ENCODE measurements at places on chromosomes 12 and 14. TPM values are rescaled to one million over a fixed set of nuclear protein-coding genes. Genes with fewer than 3 reads are reported as not detected.
A peak's percentile ranks its signal among the peaks of the same experiment; 100 is the strongest.

GRCh38 chr12:112013601-112014402, 576 bp downstream of the ERP29 start:
- peak; percentile 83 for DNase-seq
- peak overlapping the region; percentile 95 for H3K27ac ChIP-seq
- H3K4me1 ChIP-seq: peaks cover 57% of the 10 kb centered on the region
- peak overlapping the region; percentile 92 for H3K4me3 ChIP-seq

DNA sequence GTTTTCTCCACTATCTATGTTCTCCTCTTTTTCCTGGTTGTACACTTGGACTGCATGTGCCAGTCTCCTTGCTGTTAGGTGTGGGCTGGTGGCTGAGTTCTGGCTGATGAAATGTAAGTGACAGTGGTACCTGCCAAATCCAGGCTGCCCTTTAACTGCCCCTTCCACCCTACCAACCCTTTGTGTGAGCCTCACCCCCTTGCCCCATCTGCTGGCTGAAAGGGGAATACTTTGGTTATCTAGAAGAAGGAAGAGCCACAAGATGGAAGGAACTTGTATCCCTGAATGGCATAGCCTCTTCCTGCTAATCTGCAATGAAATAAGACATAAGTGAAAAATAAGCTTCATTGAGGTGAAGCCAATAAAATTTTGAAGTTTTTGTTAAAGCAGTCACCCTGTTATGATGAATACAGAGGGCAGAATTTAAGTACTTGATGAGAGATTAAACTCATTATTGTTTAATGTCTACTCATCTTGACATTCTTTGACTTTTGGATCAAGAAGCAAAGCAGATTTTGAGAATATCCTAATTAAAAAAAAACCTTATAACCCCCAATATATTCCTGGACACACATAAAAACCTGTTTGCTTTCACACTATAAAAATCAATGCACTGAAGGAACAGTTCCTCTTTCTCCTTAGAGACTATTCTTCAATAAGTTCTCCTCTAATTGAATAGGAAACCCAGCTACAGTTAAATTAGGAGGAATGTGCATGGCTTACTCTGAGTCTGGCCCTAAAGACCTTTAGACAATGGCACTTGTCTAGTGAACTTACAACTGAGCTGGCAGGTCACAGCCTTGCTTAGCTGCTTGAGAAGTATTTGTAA, 262.6 kb upstream of the BTG1 start:
- H3K4me3 ChIP-seq: no peak overlapping the region
- peak; percentile 74 for DNase-seq
- peaks cover 7% of the 10 kb centered on the region for H3K36me3 ChIP-seq
- H3K27me3 ChIP-seq: no peaks in the 10 kb centered on the region
- H3K4me1 ChIP-seq: peaks cover 46% of the 10 kb centered on the region

- H3K36me3 ChIP-seq: no peaks in the 10 kb centered on the region
- H3K27ac ChIP-seq: no peak overlapping the region
- DNase-seq: no peak
- H3K27me3 ChIP-seq: peaks cover 23% of the 10 kb centered on the region
- no peaks in the 10 kb centered on the region for H3K4me1 ChIP-seq
Observed at GRCh38 chr12:120993496-120993895, 15.2 kb downstream of the HNF1A start.

GRCh38 chr14:99393059-99393655, 87.5 kb downstream of the SETD3 start:
- DNase-seq: peak; percentile 45
- no peak overlapping the region for H3K4me3 ChIP-seq
- H3K27ac ChIP-seq: no peak overlapping the region
- H3K4me1 ChIP-seq: peaks cover 11% of the 10 kb centered on the region
- H3K36me3 ChIP-seq: peaks cover 12% of the 10 kb centered on the region

DNA sequence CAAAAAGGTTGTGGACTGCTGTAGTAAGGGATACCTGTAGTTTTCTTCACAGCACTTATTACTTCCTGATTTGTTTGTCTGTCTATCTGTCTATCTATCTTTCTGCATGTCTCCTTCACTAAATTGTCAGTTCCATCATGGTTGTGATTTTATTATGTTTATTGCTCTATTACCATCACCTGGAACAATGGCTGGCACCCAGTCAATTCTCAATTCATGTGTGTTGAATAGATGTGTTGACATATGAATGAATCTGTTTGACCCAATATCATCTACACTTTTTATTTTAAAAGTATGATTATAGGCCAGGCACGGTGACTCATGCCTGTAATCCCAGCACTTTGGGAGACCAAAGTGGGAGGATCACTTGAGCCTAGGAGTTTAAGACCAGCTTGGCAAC, 224.4 kb downstream of the NUBPL start:
- DNase-seq: no peak
- no peaks in the 10 kb centered on the region for H3K27me3 ChIP-seq
- H3K27ac ChIP-seq: no peak overlapping the region
- H3K4me3 ChIP-seq: no peak overlapping the region
- no peaks in the 10 kb centered on the region for H3K36me3 ChIP-seq

GRCh38 chr12:107368586-107368985, 275.2 kb upstream of the CRY1 start:
- H3K36me3 ChIP-seq: peaks cover 9% of the 10 kb centered on the region
- H3K27me3 ChIP-seq: no peaks in the 10 kb centered on the region
- peak overlapping the region; percentile 91 for H3K27ac ChIP-seq
- H3K4me3 ChIP-seq: peak overlapping the region; percentile 68
- H3K4me1 ChIP-seq: peaks cover 83% of the 10 kb centered on the region
- peak; percentile 51 for DNase-seq

GRCh38 chr14:102241147-102241546, 63.8 kb downstream of the MOK start:
- H3K27me3 ChIP-seq: no peaks in the 10 kb centered on the region
- no peaks in the 10 kb centered on the region for H3K4me1 ChIP-seq
- DNase-seq: no peak
- H3K27ac ChIP-seq: no peak overlapping the region
- H3K36me3 ChIP-seq: no peaks in the 10 kb centered on the region
- no peak overlapping the region for H3K4me3 ChIP-seq

- H3K27me3 ChIP-seq: no peaks in the 10 kb centered on the region
- peaks cover 13% of the 10 kb centered on the region for H3K4me1 ChIP-seq
- H3K27ac ChIP-seq: no peak overlapping the region
- H3K36me3 ChIP-seq: peaks cover 16% of the 10 kb centered on the region
- no peak for DNase-seq
- no peak overlapping the region for H3K4me3 ChIP-seq
Observed at GRCh38 chr14:71498212-71498611, 434.0 kb upstream of the RGS6 start.

- no peak overlapping the region for H3K27ac ChIP-seq
- H3K27me3 ChIP-seq: peaks cover 6% of the 10 kb centered on the region
- H3K4me1 ChIP-seq: no peaks in the 10 kb centered on the region
- no peak for DNase-seq
Observed at GRCh38 chr12:111384596-111384995, 15.7 kb upstream of the PHETA1 start.

- H3K4me3 ChIP-seq: peak within 1 kb of the TSS; percentile 81
- peaks cover 7% of the 10 kb centered on the region for H3K36me3 ChIP-seq
- peaks cover 41% of the 10 kb centered on the region for H3K4me1 ChIP-seq
- peak; percentile 67 for DNase-seq
- no peaks in the 10 kb centered on the region for H3K27me3 ChIP-seq
- H3K27ac ChIP-seq: peak within 1 kb of the TSS; percentile 86
Observed at GRCh38 chr14:93115821-93116675, at the start of gene ITPK1. TSS of gene ITPK1 (minus strand) at chr14:93115925. CDS start at chr14:93115163, 762 bp downstream.

GRCh38 chr14:56172571-56172971, 54.4 kb downstream of the PELI2 start:
- H3K27me3 ChIP-seq: no peaks in the 10 kb centered on the region
- H3K36me3 ChIP-seq: peaks cover 11% of the 10 kb centered on the region
- peak overlapping the region; percentile 20 for H3K4me3 ChIP-seq
- peak overlapping the region; percentile 80 for H3K27ac ChIP-seq

- H3K36me3 ChIP-seq: no peaks in the 10 kb centered on the region
- H3K27me3 ChIP-seq: peaks cover 4% of the 10 kb centered on the region
- no peaks in the 10 kb centered on the region for H3K4me1 ChIP-seq
Observed at GRCh38 chr12:131074221-131075083, 120.7 kb downstream of the ADGRD1 start.

GRCh38 chr14:54312166-54312801, 84.5 kb upstream of the CDKN3 start:
- H3K27ac ChIP-seq: no peak overlapping the region
- H3K4me3 ChIP-seq: no peak overlapping the region

DNA sequence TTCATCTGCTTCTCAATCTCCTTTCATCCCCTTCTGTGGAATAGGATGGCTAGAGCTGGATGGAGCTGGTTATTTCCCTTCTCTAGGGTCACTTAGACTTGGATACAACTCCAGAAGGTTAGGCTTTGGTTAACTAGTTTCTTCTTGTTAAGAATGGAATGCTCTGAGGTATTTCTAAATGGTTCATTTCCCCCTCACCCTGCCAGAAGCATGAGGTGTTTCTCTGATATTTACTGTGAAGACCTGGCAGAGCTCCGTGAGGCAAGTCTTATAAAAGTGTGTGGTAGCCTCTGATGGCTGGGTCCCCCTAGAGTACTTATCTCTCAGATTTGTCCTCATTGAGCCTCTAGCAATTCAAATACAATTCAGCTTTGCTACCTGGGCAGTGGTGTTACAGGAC, 207.9 kb downstream of the SLC16A7 start:
- no peaks in the 10 kb centered on the region for H3K4me1 ChIP-seq
- H3K36me3 ChIP-seq: no peaks in the 10 kb centered on the region
- H3K27me3 ChIP-seq: no peaks in the 10 kb centered on the region
- no peak for DNase-seq
- H3K27ac ChIP-seq: no peak overlapping the region
- no peak overlapping the region for H3K4me3 ChIP-seq

DNA sequence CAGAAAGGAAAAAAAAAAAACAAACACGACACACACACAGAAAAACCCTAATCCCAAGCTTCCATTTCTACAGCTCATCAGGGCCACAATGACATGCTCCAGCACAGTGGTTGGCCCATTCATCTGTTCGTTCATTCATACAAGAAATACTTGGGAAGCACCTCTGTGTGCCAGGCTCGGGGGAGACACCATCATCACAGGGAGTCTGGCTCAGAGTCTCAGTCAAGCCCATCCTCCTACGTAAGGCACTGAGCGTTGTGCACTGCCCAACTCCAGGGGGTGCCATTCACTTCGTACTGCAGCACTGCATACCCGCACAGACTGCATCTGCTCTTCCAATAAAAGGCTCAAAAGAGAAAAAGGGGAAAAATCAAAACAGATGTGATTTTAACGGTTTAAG, 15.3 kb downstream of the VPS37B start:
- no peak overlapping the region for H3K4me3 ChIP-seq
- peaks cover 36% of the 10 kb centered on the region for H3K36me3 ChIP-seq
- peak overlapping the region; percentile 18 for H3K27ac ChIP-seq
- no peak for DNase-seq
- no peaks in the 10 kb centered on the region for H3K27me3 ChIP-seq
- H3K4me1 ChIP-seq: peaks cover 81% of the 10 kb centered on the region

DNA sequence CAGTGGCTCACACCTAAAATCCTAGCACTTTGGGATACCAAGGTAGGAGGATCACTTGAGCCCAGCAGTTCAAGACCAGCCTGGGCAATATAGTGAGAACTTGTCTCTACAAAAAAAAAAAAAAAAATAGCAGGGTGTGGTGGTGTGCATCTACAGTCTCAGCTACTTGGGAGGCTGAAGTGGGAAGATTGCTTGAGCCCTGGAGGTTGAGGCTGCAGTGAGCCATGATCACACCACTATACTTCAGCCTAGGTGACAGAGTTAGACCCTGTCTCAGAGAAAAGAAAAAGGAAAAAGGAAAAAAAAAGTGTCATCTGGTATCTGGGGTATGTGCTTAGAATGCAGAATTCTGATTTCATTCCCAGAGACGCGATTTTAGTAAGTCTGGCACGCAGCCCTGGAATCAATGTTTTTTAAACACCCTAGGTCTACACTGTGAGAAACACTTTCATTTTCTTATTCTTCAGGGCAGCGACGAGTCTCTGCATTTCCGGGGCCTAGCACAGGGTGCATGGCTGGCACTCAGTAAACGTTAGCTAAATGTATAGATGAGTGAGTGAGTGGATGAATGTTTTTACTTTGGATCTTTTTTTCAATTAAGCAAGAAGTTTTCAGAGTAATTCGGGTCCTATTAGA, 243.8 kb upstream of the PWP1 start:
- H3K27me3 ChIP-seq: no peaks in the 10 kb centered on the region
- DNase-seq: no peak
- H3K27ac ChIP-seq: peak overlapping the region; percentile 55
- no peaks in the 10 kb centered on the region for H3K36me3 ChIP-seq

DNA sequence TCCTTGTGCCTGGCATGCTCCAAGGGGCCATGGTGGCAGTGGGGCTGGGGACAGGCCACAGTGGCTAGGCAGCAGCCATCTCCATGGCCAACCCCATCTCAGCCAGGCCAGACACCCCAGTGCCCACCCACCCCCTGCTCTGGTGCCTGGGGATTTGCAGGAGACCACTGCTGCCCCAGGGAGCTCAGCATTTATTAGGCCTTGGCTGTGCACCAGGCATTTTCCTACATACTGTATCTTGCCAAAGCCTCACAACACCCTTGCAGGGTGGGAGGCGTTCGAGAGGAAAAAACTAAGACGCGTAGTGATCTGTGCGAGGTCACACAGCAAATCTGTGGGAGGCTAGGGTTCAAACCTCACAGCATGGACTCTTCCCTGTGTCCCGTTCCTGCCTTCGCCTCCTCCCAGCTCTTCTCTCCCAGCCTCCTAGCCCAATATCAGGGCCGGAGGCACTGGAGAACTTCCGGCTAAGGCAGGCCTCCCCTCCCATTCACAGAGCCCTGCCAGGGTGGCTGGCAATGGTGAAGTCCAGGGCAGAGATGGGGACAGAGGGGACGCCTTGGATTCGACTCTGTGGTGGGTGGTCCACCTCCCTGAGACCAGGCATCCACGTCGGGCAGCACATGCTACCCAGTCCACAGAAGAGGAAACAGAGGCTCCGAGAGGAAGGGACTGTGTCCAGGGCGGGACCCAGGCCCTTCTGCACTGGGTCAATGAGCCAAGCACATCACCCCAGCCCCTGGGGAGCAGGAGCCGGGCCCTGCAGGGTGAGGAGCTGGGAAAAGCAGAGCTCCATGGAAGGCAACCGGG, 57.4 kb downstream of the FAM222A start:
- H3K27me3 ChIP-seq: no peaks in the 10 kb centered on the region
- H3K4me3 ChIP-seq: no peak overlapping the region
- H3K36me3 ChIP-seq: no peaks in the 10 kb centered on the region
- peaks cover 10% of the 10 kb centered on the region for H3K4me1 ChIP-seq
- H3K27ac ChIP-seq: no peak overlapping the region

GRCh38 chr12:80838708-80839107, 99.0 kb downstream of the LIN7A start:
- H3K4me1 ChIP-seq: no peaks in the 10 kb centered on the region
- no peak overlapping the region for H3K27ac ChIP-seq
- no peaks in the 10 kb centered on the region for H3K27me3 ChIP-seq

GRCh38 chr14:74571901-74572725, 39.9 kb downstream of the LTBP2 start:
- peaks cover 47% of the 10 kb centered on the region for H3K27me3 ChIP-seq
- DNase-seq: no peak
- no peak overlapping the region for H3K27ac ChIP-seq
- H3K4me1 ChIP-seq: peaks cover 35% of the 10 kb centered on the region

Gene TCL1B
- total RNA-seq: not detected

Gene ZNF84
- 27.2 TPM for total RNA-seq

Gene TEAD4
- 0.44 TPM for total RNA-seq

Gene DBX2
- total RNA-seq: not detected

Gene LMO3
- not detected for total RNA-seq

Gene PLBD1
- not detected for total RNA-seq

Gene CCDC91
- 18.4 TPM for total RNA-seq

Gene PAX9
- not detected for total RNA-seq

Gene FAM90A1
- not detected for total RNA-seq

Gene GOLT1B
- total RNA-seq: 37.3 TPM

Gene ABCC9
- not detected for total RNA-seq
